IMR-90 (cell line): ENCODE measurements at places on chromosomes 11 and 22. TPM values are rescaled to one million over a fixed set of nuclear protein-coding genes. Genes with fewer than 3 reads are reported as not detected.

DNA sequence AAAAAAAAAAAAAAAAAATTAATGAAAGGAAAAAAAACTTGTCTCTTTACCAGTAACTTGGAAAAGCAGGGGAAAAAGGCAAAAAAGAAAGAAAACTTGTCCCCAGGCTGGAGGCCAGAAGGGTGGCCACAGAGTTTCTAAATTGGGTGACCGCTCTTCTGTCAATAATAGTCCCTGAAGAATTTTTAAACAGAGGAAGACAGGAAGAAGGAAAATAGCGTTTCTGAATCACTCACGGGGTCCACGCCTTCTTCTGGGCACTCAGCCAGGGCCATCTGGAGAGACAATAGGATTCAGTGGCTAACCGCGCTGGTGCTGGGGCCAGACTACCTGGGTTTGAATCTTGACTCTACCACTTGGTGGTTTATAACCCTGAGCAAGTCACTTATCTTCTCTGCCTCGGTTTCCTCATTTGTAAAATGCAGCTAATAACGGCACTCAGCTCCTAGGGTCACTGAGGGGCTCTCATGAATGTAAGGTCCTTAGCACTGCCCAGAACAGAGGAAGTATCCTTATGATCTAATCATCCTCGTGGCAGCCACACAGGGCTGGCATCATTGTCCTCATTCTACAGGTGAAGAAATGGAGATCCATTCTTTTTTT, 7.0 kb downstream of the C11orf86 start:
- DNase-seq = peak; percentile 91

GRCh38 chr11:4522752-4523151, 22.2 kb upstream of the OR52M1 start:
- no peak for DNase-seq

DNA sequence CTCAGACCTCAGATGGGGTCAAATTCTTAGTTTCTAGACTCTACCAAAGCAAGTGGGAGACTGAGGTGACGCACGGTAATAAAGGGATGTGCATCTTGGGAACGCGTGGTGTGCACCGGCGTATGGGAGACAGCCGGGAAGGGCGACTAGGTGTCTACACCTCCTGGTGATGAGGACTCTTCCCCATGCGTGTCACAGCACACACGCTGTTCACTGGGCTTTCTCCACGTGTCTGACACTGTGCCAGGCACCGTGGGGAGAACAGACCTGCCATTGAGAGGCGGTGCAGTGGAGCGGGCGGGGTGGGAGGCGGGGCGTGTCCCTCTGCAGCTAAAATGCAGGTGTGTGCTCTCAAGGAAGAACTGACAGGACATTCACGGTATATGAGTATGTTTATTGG, 5.3 kb downstream of the FXYD6 start:
- DNase-seq = no peak

DNA sequence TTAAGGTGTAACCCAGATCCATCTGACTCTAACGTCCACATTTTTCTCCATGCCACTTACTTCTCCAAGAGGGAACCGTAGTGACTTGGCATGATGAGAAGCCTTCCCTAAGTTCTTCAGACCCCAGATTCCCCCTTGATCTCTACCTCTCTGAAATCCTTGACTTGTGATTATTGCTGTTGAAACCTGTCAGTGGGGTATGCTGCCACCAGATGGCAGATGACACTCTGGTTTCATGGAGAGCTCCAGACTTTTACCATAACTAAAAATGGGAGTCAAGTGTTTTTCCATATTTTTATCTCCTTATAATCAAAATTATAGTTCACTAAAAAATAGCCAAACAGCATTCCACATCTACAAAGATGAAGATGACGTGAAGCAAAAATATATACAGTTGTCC, 504.2 kb downstream of the SOX6 start:
- DNase-seq = peak; percentile 35

OR8D1 gene
- total RNA-seq = not detected in 2 replicates

SCGB1A1 gene
- total RNA-seq = not detected in 2 replicates

GRCh38 chr11:134725716-134726639, 313.9 kb upstream of the B3GAT1 start:
- no peak for DNase-seq

DNA sequence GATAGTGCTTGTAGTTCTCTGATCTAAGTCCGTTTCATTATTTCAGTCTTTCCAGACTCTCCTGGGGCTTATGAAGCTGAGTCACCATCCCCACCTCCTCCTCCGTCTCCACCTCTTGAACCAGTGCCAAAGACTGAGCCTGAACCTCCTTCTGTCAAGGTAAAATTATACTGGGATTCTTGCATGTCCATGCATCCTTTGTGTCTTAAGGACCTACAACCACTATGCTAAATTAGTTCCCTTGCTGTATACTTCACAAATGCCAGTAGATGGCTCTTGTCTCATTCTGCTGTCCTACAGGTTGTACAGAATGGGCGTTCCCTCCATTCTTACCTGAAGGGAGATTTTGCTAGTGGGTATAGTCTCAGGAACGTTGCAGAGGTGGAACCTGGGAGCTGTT, 42.2 kb downstream of the POLD3 start:
- peak; percentile 66 for DNase-seq

- no peak for DNase-seq
Observed at GRCh38 chr11:107653076-107653475, 58.8 kb downstream of the SLN start.

TMEM191B gene
- 0.28 TPM in 1 of 2 replicates, not detected in the other for total RNA-seq

- no peak for DNase-seq
Observed at GRCh38 chr11:124752471-124753102, 532 bp upstream of the VSIG2 start.

DNA sequence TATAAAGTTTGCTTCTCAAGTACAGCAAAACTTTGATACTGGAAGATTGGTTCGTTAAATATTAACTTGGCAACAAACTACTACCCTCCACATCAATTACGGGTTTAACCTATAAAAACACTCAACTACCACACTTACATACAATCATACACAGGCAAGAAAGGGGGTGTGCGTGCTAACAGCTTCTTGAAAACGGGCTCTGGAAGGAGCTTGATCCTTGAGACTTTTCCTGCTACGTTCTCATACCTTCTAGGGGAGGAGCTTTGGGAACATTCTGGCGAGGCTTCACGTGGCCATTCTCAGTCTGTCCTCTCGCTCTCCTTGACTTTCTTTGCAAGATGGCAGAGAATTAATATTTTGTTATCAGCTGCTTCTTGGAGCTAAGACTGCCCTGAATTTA, 6.8 kb upstream of the ESAM start:
- no peak for DNase-seq

SLC22A6 gene
- not detected in 2 replicates for total RNA-seq

- DNase-seq = no peak
Observed at GRCh38 chr22:22547692-22548300, 11.3 kb downstream of the PRAME start.

DNA sequence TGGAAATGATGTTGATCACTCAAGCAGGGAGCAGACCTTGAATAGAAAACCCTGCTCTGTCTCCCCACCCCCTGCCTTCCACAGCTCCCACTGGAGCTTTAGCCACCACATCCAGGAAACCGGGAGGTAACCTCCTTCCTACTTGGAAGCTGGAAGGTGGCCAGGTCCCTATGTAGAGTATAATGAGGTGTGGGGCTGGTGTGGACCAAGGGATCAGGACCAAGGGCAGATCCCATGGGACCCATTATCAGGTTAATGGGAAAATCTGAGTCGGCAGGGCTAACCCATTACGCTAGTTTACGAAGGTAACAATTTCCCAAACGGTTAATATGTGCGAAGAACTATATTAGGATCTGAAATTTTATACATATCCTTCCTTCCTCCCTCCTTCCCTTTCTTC, 321.9 kb downstream of the MIAT start:
- no peak for DNase-seq

OR6A2 gene
- 0.56 and 0.72 TPM in 2 replicates for total RNA-seq

DNA sequence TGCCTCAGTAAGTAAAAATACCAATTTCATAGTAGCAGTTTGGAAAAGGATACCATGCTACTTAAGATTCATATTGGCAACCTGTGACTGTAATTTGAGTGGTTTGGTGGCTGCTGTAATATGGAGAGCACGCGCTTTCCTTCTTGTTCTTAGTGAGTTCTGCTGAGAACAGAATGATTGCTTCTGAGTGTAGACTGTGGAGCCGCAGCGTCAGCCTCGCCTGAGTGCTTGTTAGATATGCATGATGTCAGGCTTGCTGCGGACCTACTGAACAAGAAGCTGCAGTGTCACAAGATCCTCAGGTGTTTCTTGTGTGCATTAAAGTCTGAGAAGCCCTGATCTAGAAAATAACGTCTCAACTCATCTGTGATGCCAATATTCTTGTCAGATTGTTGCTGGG, 143.2 kb downstream of the ARHGAP42 start:
- no peak for DNase-seq

GRCh38 chr11:72685560-72686480, 11.6 kb upstream of the PDE2A start:
- DNase-seq = peak; percentile 19

- no peak for DNase-seq
Observed at GRCh38 chr22:30307041-30307574, 17.8 kb upstream of the CASTOR1 start.

SLC35E4 gene
- total RNA-seq = 6.8 and 6.9 TPM in 2 replicates

DNA sequence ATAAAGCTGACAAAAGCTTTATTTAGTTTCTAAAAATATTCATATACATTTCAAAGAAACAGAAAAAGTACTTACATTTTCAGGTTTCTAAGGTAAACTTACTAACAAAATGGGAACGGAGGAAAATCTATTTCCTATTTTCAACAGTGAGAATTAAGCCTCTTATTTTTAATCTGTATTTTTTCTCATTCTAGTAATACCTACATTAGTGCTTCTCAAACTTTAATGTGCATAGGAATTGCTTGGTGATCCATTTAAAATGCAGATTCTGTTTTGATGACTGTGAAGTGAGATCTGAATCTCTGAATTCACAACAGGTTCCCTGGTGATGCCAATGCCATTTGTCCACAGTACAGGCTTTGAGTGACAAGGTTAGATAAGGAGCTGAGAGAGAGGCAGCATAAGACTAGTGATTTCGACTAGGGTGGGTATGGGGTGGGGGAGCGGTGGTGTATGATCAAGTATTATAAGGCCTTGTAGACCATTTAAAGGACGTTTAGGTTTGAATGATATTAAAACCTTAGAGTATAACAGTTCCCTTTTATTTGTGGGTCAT, 402.8 kb downstream of the CNTN5 start:
- no peak for DNase-seq

GRCh38 chr11:105073456-105074165, 28.5 kb upstream of the CARD16 start:
- peak; percentile 9 for DNase-seq

DNA sequence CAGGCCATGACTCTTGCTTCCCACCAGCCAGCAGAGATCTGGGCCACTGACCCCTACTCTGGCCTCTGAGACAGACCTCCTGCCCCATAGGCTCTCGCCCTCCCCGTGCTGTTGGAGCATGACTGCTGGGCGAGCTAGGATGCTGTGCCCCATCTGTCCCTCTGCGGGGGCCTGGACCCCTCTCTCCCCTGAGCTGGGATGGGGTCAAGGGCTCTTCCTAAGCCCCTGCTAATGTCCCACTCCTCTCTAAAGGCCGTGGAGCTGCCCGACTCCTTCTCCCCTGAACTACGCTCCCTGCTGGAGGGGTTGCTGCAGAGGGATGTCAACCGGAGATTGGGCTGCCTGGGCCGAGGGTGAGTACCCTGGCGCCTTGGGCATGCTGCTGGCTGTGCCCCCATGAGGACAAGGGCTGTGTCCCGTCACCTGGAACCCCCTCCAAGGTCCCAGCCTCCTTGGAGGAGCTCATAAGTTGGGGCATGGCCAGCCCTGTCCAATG, 6.2 kb upstream of the ANKRD13D start:
- no peak for DNase-seq

NPTXR gene
- total RNA-seq = 0.28 and 0.36 TPM in 2 replicates

RFPL3 gene
- total RNA-seq = not detected in 2 replicates

DNA sequence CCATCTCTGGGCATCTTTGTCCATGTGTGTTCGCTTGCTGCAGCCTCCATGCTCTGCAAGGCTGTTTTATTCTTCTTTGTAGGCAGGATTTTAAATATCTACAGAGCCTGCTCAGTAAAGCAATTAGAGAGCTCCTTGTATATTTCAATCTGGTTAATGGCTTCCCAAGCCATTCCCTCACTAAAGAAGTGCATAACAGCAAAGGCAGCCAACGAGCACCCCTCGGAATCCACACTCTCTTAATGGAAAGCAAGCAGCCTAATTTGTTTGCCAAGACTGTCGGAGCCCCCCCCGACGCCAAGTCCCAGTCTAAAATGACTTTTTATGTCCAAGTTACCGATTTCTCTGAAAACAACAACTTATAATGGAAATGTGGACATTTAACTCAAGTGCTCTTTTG, 123.6 kb downstream of the ARL14EP start:
- DNase-seq = no peak

- no peak for DNase-seq
Observed at GRCh38 chr11:121715405-121715804, 262.6 kb upstream of the SORL1-AS1 start.

GRCh38 chr22:44456661-44457412, 41.2 kb downstream of the RTL6 start:
- no peak for DNase-seq

- no peak for DNase-seq
Observed at GRCh38 chr22:35749808-35750207, 32.1 kb downstream of the APOL5 start.

DNA sequence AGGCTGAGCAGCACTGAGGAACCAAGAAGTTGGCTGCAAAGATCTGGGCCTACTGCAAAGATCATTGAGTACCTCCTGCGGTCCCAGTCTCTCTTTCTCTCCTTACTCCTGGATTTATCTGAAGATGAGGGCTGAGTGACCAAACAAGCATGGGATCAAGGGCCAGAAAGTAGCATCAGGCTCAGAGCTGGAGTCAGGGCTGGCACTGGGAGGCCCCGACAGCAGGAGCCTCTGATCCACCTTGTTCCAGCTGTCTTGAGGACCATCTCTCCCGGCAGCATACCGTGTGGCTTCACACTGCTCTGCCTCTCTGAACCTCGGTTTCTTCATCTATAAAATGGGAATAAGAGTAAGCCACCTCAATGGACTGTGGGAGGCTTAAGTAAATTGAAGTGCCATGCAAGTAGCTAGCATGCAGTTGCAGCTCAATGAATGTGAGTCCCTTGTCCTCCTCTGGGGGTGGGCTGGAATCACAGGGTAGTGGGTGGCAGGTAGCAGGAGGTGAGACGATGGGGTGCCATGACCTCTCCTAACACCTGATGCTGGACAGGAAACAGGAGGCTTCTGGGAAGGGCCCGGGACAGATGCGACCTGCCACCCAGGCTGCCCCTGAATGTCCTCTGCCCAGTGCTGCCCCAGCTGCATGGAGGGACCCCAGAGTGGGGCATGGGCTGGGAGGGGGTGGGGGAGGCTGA, 52.5 kb upstream of the PRDM11 start:
- DNase-seq = no peak

GLYAT gene
- total RNA-seq = not detected in 2 replicates

- no peak for DNase-seq
Observed at GRCh38 chr11:44618561-44619425, 53.3 kb downstream of the CD82 start.

GRCh38 chr11:10109806-10110205, 184.2 kb downstream of the SBF2 start:
- peak; percentile 83 for DNase-seq

RBFOX2 gene
- 178 and 227 TPM in 2 replicates for total RNA-seq
